NCI-H524 (cell line): ENCODE measurements at places on chromosomes 3 and 15.

- DNase-seq, result no peak
Observed at GRCh38 chr3:12143949-12144504, 14.7 kb downstream of the TIMP4 start.

- no peak for DNase-seq
Observed at GRCh38 chr15:69357773-69358771, 56.1 kb upstream of the KIF23 start.

DNA sequence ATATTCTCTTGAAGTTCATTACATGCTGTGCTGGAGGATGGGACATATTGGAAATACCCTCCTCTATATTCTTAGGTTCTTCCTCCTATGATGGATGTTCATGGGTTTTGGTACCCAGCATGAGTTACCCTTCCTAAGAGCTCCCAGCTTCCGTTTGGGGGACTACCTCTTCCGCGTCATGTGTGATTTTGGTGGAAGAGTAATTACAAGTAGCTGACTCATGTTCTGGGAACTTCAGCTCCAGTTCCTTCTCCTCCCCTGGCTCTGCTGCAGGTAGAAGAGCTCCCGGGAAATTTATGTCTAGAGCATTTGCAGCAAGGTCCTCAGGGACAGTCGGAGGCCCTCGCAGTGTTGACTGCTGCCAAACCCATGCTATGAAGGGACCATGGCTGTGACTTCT, 208.8 kb upstream of the IL12A start:
- DNase-seq, result no peak

DNA sequence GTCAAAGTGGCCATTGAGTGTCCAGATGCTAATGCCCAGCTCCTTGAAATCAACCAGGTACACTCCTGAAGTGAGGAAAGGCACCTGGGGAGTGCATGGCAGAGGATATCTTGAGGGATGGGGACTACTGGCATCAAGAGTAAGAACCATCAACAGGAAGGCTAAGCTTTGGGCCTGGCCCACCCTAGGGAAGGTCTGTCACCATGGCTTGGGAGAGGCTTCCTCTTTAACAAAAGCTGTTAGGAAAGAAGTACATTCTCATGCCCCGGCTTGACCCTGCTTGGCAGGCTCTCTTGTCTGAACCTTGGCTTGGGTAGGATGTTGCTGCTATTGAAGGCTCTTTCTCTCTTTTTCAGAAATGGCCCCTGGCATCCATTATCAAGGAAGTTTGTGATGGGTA, 43.7 kb upstream of the TUBGCP5 start:
- no peak for DNase-seq

DNA sequence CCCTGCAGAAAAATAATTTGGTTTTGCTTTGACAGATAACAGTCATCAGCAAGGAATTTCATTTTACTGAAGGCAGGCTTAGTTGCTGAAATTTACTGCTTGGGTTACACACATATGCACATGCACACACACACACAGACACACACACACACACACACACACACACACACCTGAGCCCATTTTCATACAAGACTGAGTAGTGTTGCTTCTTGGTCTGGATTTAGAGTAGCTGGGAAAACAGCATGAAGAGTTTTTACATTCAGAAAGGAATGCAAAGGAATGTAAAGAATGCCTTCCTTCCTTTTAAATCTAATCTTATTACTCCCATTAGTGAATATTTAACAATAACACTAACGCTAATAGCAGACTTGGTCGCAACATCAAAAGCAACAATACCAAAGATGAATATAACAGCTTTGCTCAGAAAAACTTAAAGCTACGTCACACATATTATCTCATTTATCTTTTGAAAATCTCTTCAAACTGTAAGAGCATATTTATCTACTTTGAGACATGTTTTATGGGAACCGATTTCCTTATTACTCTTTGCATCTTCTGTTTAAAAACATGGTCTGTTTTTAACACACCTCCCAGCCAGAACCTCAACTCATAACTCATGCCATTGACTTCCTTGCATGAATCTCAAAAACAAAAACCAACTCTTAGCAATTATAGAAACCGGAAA, 32.5 kb downstream of the RFTN1 start:
- DNase-seq, result no peak

DNA sequence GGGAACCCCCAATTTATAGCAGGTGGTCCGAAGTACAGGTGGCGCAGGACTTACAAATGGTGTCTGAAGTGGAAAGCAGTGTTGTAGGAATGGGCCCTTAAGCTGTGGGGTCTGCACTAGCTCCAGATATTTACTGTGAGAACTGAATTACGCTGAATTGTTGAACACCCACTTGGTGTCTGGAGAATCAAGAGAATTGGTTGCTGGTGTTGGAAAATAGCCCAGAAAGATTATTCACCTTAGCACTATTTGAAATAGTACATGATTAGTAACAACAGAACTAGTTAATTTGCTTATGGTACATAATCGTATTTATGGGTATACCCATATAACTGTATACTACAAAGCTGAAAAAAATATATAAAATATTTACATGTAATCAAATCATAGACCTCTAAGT, 64.8 kb downstream of the ADAM10 start:
- DNase-seq, result no peak

DNA sequence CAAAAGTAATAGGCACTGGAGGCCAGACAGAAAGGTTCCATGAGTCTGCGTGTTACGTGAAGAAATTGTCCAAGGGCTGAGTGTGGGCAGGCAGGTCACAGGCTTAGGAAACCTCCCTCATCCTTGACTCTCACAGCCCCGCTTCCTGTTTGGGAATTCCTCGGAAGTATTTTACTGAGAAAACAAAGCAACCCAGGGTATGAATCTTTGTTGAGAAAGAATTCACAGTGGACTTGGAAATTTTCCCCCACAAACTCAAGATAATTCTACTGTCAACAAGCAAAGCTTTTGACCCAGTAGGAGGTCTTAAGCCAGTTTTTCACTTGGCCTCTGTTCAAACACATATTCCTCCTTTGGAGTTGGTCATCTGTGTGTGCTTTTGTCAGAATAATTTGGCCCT, 377.1 kb upstream of the TPM1 start:
- no peak for DNase-seq

DNA sequence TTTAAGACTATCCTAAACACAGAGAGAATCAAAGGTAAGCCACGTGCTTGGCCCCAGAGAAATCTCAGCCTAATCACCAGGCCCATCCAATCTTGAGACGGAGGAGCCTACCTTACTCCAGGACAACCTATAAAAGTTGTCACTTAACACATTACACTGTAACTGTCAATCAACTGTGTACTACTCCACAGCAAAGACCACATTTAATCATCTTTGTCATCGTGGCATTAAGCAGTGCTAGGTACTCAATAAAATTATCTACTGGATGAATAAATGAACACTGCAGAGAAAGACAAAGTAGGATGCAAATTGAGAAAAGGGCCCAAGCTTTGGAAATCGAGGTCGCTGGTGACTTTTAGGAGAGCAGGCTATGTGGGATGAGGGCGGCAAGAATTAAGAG, 466.7 kb downstream of the SHQ1 start:
- DNase-seq, result no peak

DNA sequence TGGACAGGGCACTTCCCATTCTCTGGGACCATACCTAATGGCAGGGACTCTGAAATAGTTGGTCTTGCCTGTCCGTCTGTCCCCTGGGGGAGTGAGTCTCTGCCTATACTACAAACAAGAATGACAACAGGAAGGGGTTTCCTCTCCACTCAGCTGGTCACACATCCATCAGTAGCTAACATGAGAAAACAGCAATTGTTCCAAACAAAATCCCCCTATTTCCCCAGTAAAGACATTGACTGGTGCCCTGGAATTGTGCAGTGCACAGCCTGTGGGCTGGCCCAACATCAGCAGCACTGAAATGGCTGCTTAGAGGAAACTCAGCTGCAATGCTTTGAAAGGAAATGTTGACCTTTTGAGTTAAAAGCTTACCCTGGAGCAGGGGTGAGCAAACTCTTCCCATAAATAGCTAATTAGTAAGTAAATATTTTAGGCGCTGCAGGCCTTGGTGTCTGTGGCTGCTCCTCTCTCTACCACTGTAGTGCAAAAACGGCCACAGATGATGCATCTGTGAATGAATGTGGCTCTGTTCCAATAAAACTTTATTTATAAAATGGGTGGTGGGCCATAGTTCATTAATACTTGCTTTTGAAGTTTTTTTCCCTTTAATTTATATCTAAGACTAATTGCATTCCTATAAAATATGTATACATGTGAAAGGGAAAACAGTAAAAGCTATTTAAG, 174.3 kb downstream of the KLF13 start:
- no peak for DNase-seq

DNA sequence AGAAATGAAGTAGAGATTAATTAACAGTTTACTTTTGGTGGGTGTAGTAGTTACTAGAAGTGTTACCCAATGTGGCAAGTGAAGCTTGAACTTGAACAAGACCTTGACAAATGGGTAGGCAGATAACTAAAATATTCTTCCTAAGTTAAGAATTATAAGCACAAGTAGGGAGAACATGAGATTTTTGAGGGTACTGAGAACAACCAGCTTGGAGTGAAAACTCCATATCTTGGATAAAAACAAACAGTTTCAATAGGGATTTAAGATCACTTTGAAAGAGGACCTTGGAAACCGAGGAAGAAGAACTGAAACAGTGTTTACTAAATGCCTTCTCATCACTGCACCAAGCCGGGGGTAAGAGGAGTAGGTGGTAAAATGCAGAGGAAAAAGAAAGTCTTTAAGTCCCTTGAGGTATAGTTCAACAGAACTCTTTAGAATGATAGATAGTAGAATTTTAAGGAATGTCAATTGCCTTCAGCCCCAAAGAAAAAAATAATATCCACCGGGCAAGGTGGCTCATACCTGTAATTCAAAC, 496.7 kb downstream of the NAALADL2 start:
- DNase-seq, result no peak

DNA sequence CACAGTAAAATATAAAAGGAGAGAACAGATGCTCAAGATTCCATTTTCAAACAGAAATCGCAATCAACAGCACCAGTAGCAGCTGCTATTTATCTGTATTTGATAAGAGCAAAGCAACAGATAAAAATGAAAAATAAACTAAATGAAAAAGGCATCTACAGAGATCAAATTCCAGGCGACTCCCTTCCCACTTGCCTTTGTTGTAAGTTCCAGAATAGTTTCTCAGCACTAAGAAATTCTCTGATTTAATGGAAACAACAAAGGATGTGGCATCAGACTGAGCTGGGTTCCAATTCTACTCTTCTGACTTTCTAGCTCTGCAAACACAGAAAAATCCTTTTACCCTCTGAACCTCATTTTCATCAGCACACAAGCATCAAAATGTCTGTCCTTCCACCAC, 110.8 kb upstream of the MME start:
- DNase-seq, result no peak

- no peak for DNase-seq
Observed at GRCh38 chr15:96058103-96058851, 272.2 kb upstream of the NR2F2 start.

- no peak for DNase-seq
Observed at GRCh38 chr15:26724381-26725150, 48.3 kb downstream of the GABRB3 start.

- no peak for DNase-seq
Observed at GRCh38 chr15:36756707-36757106, 177.3 kb downstream of the CDIN1 start.

GRCh38 chr15:30865257-30865656, 38.5 kb upstream of the FAN1 start:
- DNase-seq, result no peak

GRCh38 chr15:47296881-47297280, 420.4 kb upstream of the SEMA6D start:
- no peak for DNase-seq

- no peak for DNase-seq
Observed at GRCh38 chr3:197949191-197949777, 706 bp upstream of the RPL35A start.

GRCh38 chr3:178325330-178325729, 210.9 kb upstream of the KCNMB2 start:
- no peak for DNase-seq

DNA sequence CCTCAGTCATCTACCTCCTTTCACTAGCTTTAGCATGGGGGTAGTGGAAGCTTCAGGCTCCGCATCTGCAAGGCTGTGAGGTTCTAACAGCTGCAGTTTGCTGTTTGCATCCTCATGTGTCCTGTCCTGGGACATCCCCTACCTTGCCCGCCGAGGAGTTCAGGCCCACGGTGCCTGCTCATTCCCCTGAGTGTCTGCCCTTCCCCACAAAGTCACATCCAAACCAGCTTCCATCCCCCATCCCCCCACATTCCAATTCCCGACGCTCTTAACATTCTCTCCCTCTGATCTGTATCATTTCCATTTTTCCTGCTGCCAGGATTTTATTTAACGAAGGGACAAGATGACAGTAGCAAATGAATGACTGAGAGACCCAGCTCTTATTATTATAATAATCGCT, 43.8 kb downstream of the HRH1 start:
- DNase-seq, result no peak

GRCh38 chr3:72001758-72002157, 216.8 kb upstream of the PROK2 start:
- no peak for DNase-seq

DNA sequence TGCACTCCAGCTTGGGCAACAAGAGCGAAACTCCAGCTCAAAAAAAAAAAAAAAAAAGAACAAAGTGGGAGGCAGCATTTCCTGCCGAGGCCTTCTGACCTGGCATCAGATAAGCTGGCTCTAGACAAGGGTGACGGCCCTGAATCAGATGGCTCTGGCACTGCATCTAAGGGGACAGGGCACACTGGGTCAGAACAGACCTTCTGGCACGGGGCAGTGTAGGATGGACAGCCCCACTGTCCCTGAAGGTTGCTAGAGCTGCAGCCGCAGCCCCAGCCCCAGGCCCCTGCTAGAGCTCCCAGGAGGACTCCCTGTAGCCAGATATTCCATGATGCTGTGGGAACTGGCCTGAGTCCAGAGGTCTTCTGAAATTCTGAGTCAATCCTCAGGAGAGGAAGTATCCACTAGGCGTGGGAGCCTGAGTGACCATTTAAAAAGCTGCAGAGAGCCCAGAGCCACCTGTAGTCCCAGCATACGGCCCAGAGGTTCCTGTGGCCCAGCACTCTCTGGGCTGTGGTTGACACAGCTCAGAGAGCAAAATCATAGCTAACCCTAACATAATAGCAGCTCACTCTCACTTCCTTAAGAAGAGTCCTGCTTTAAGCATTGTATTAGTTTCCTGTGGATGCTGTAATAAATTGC, 69.2 kb upstream of the MFGE8 start:
- no peak for DNase-seq

DNA sequence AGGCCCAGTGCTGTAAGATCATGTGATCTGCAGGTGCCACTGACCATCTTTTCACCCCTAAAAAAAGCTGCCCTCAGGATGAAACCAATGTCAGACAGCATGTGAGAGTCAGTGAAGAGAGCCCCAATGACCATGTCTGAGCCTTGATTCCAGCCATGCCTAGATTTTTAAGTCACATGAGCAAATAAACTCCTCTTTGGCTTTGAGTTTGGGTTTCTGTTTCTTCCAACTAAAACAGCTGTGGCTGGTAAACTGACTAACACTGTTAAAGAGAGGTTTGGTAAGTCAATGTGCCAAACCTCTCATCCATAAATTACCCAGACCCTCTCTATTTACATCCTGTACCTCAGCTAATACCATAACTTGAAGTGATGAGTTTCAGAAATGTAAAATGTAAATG, 8.3 kb downstream of the MYO5A start:
- DNase-seq, result no peak

GRCh38 chr15:23035964-23036566, 3.3 kb downstream of the TUBGCP5 start:
- DNase-seq, result peak; percentile 69
